ENCODE measurements at places on chromosomes 12 and 14.

GRCh38 chr14:58332561-58332960 is 34.2 kb downstream of the ARID4A start:
- no peak for DNase-seq

DNA sequence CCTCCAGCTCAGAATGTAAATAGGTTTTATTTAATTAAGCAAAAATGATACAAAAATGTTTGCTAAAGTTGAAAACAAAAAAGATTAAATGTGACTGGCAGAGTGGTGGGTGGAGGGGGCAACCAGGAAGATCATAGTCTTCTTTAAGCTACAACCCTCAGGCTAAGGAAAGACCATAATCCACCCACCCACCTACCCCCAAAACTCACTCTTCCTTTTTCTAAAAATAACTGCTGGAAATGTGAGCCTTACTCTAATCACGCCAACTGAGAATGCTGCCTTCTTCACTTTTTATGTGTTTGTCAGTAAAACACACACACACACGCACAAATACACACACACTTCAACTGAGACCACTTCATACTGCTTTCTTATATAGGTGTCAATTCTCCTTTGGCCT is 230.0 kb upstream of the EGLN3 start:
- DNase-seq, result peak; percentile 99

DNA sequence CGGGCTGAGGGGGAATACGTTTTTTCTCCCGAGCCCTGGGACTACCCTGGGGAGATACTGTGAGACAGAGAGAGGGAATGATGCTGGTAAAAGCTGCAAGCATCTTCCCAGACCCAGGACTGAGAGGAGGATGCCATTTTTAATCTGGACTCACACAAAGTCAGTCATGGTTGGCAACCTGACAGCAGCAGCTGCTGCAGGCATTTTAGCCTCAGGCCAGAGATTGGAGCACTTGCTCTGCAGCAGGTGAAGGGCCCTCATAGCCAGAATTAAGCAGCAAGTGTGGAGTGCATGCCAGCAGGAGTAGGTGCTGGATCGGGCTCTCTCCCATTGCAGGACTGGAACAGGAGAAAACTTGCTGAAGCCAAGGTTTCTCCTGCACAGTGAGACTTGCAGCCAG is 361.1 kb upstream of the CLEC14A start:
- peak; percentile 41 for DNase-seq

DNA sequence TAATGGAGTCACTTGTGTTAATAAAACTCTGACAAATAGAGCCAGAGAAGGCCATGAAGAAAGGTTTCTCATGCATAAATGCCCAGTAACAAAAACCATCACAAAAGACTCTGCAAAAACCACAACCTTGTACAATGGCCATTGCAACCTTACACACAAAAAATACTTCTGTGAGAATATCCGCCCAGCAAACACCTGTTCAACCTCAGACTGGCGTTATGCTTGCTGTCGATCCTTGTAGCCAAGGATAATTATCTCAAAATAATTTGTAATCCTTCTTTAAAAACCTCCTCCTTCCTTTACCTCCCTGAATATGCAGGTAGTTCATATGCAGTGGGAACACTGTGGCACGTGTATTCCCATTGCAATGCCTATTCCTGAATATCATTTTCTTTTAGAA is 157.1 kb downstream of the SLC41A2 start:
- no peak for DNase-seq

DNA sequence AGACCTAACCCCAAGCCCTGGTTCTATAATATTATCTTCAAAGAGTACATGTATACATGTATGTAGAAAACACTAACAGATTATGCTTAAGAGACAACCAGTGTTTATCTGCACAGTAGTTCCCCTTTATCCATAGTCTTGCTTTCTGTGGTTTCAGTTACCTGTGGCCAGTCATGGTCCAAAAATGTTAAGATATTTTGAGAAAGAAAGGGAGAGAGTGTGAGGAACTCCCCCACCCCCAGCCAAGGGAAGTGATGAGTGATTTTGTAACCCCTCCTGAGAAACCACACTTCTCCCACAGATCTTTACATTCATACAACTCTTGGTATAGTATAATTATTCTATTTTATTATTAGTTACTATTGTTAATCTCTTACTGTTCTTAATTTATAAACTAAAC is 77.3 kb upstream of the CNTN1 start:
- DNase-seq, result no peak

DNA sequence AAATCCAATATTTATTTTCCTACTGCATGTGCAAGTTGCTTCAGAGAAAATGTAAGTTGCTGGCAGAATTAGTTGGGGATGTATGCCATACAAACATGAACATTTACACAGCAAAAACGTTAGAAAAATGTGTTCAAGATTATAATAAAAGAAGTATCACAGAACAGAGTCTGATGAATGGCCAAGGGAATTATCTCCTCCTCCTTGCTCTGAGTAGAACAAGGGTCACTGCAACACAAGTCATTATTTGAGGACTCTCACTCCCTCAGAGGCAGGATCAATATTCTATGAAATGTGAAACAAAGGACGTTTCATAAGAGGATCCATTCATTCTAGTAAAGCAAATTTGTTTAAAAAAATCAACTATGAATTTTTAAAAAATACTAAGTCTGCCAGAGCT is 177.8 kb downstream of the PRKD1 start:
- DNase-seq, result no peak

DNA sequence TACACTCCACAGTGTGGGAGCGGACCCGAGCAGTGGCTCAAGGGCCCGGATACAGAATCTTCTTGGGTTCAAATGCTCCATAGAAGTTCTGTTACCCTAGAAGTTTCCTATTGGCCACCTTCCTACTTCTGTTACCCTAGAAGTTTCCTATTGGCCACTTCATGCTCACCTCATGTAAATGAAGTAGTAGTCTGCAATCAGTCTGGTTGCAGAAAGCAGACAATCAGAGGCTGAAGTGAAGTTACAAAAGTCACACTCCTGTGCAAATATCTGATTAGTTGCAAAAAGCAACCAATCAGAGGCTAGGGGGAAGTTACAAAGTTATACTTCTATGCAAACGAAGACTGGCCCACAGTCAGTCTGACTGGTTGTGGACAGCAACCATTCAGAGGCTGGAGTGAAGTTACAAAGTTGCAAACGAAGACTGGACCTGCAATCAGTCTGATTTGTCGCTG is 77.8 kb upstream of the CPNE8 start:
- no peak for DNase-seq

GRCh38 chr14:104682107-104682593 is 7.3 kb upstream of the INF2 start:
- no peak for DNase-seq

Measured in NCI-H2029 (cell line).